DND-41 (cell line): ENCODE measurements at places on chromosomes 1 and 21.

DNA sequence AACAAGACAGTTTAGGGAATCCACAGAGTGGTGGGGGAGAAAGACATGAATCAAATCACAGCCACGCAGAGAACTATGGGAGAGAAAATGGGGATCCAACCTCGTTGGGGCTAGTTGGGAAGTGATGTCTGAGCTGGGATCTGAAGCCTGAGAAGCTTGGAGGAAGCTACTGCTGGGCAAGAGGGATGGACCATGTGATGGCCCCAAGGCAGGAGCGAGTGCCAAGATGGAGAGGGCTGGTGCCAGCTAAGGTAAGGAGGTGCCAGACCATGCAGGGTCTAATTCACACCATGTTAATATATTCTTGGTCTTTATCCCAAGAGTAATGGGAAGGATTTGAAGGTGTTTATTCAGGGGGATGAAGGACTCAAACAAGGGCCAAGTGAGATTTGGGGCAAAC is 18.2 kb upstream of the TCEA3 start:
- no peak for DNase-seq

- DNase-seq: no peak
These were observed 13.8 kb downstream of the S100A7A start for GRCh38 chr1:153430166-153430553.

GRCh38 chr1:174916846-174917245 is 82.9 kb upstream of the CACYBP start:
- no peak for DNase-seq

DNA sequence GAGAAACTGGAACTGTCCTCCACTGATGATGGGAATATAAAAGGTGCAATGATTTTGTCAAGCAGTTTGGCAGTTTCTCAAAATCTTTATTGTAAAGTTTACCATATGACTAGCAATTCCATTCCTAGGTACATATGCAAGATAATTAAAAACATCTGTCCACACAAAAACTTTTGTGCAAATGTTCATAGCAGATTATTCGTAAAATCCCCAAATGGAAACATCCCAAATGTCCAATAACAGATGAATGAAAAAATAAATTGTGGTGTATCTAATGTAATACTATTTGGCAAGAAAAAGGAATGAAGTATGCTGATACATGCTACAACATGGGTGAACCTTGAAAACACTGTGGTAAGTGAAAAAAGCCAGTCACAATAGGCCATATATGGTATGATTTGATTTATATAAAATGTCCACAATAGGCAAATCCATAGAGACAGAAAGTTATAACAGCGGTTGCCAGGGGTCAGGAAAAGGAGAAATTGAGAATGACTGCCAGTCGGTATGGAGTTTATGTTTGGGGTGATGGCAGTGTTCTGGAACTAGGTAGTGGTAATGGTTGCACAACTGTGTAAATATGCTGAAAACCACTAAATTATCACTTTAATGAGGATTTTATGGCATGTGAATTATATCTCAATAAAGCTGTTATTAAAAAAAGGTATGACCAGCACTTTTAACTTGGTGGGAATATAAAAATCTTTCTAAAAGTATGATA is 81.7 kb upstream of the BEND5 start:
- DNase-seq: no peak

DNA sequence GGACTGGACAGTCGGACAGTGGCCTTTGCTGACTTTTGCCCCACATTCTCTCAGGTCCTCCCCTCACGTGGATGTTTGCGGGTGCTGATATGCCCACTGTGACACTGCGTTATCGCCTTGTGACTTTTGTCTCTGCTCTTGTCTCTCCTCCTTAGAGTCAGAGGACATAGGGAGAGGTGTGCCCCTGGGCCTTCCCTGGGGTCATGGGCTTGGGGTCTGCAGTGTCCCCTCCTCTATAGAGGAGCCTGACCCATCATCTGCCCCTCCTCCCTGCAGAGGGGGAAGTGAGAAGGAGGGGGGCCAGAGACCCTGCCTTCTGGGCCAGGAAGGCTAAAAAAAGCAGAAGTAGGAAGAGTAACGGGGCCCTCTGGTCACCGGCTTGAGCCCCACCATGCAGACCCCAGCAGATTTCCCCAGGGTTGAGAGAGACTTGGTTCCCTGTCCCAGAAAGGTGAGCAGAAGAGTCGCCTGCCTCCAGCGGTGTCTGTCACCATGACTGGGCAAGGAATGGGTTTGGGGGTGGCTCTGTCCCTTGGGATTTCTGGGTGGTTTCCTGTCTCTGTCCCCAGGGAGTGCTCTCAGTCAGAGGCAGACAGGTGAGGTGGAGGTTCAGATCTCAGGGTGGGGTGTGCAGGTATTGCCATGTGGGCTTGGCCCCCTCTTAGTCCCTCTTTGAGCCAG is 13.3 kb downstream of the RPS6KA1 start:
- no peak for DNase-seq

DNA sequence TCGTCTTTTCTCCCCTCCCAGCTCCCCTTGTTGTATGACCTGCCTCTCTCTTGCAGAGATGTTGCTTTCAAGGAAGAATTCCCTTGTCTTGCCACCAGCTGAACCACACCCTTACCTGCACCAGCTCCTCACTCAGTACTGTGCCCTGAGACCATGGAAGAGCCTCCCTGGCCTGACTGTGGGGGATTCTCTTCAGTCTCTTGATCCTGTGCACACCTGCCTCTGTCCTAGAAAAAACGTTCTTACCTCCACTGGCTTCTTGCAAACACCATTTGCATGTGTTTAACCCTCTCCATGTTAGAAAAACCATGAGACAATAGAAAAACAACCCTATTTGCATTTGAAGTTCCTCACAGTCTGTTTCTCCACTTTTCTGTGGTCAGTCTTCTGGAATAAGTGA is 43.3 kb upstream of the FCRL4 start:
- no peak for DNase-seq

DNA sequence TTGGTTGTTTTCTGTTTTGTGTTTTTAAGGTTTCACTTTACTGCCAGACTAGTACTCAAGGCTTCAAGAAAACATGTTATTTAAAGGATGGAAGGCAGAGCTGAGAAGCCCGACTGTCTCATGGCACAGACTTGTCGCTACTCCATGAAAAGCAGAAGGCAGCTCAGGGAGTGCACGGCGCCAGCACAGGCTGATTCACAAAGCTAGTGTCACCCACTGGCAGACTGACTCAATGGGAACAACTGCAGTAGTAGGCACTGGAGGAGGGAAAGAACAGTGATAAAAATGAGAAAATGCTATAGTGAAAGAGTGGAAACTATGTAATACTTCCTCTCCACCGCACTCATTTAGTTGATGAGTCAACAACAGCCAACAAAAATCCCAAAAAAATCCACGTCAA is 14.7 kb downstream of the HSF2BP start:
- no peak for DNase-seq

DNA sequence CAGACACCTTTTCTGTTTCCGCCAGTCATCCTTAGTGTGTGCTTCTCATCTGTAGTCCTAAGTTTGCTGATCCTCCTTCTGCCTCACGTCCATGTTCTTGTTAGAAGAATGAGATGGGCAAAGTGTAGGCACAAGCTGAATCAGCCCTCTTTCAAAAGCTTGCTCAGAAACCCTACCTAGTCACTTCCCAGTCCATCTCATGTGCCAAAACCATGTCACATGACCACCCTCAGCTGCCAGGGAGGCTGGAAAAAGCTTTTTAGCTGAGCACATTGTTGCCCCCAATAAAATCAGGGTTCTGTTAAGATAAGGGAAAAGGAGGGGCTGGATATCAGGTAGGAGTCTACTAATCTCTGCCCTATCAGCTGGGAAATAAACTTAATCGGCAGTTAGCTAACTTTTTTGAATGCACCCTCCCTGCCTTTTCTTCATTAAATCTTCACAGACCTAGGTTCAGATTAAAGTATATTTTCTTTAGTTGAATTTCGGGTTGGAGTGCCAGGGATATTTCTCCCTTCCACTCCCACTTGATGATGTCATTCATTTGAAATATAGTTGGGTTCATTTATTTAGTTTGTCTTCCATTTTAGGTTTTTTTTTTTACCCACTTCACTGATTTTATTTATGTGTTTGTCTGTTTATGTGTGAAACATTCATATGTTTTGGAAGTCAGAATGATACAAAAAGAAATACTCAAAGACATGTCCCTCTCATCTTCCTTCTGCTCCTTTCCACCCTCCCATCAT is 129.2 kb downstream of the ROR1 start:
- no peak for DNase-seq
